ENCODE measurements at places on chromosomes 3 and 15. TPM values are rescaled to one million over a fixed set of nuclear protein-coding genes. Genes with fewer than 3 reads are reported as not detected.

The FSIP1 gene
- total RNA-seq, result 0.93 TPM

The CTXN2 gene
- total RNA-seq, result not detected

The GOLGA8J gene
- under 0.01 TPM for total RNA-seq

The SLCO2A1 gene
- total RNA-seq, result not detected

The CFAP100 gene
- total RNA-seq, result not detected

The ETFA gene
- total RNA-seq, result 143 TPM

The PLA1A gene
- total RNA-seq, result 29.9 TPM

The FETUB gene
- total RNA-seq, result not detected

The CAMP gene
- not detected for total RNA-seq

The EPHA6 gene
- total RNA-seq, result not detected

The IL17RC gene
- total RNA-seq, result 42.7 TPM

The LRRC49 gene
- 2.8 TPM for total RNA-seq

The ADAMTS7 gene
- total RNA-seq, result 3.1 TPM

The RPL4 gene
- 1,777 TPM for total RNA-seq

The PIK3CA gene
- total RNA-seq, result 14.1 TPM

The GP9 gene
- not detected for total RNA-seq

The XCR1 gene
- total RNA-seq, result not detected

The SKOR1 gene
- total RNA-seq, result 0.36 TPM

The CA12 gene
- total RNA-seq, result 17.1 TPM

The MANF gene
- 48.2 TPM for total RNA-seq

The ZNF774 gene
- total RNA-seq, result 1.1 TPM

The AHSG gene
- not detected for total RNA-seq

The KIF23 gene
- total RNA-seq, result 23.6 TPM
